ENCODE measurements at places on chromosomes 13 and 19. TPM values are rescaled to one million over a fixed set of nuclear protein-coding genes. Genes with fewer than 3 reads are reported as not detected.

CGB8 gene
- not detected for total RNA-seq

DNA sequence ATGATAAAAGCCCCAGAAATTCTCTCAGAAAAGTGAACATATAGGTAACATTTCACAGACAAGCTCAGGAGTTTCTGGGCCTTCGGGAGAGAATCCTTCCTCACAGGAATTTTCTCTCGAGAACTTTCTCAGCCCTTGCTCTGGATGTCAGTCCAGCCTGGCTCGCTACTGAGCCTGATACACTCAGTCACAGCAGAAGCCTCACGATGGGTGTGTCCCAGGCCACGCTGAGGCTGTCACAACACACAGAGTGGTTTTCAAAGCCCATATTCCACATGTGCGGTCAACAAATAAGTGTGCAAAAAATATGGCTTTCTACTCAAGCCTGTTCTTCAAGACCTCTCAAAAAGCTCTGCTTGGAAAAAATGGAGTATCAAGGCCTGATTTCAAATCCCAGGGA, 31.5 kb upstream of the MEDAG start:
- no peak for DNase-seq

DNA sequence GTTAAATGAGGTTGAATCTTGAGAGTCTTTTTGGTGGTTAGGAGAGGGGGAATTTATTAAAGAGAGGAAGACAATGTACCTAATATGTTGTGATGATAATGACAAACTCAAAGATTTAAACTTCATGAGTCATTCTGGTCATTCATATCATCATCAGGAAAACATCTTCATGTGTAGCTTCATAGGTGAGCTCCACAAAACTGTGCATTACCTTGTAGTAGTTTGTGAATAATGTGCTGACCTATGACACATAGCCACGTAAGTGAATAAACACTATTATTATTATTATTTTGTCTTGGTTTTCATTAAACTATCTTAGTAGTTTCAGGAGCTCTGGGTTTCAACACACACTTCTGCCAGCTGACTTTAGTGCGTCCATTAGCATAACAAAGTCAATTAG, 997 bp upstream of the GPC6 start:
- no peak for DNase-seq

- DNase-seq = peak; percentile 16
Measured at GRCh38 chr13:100098445-100099116, 9.7 kb downstream of the PCCA start.

KEAP1 gene
- total RNA-seq = 103 TPM

- no peak for DNase-seq
Measured at GRCh38 chr19:48986211-48986610, 6.9 kb downstream of the GYS1 start.

GRCh38 chr19:48279747-48280146, 9.9 kb downstream of the ZNF114 start:
- no peak for DNase-seq

- DNase-seq = no peak
Measured at GRCh38 chr19:10868872-10869547, 2.3 kb upstream of the CARM1 start.

- peak; percentile 4 for DNase-seq
Measured at GRCh38 chr13:26186995-26187394, 35.1 kb downstream of the RNF6 start.

DNA sequence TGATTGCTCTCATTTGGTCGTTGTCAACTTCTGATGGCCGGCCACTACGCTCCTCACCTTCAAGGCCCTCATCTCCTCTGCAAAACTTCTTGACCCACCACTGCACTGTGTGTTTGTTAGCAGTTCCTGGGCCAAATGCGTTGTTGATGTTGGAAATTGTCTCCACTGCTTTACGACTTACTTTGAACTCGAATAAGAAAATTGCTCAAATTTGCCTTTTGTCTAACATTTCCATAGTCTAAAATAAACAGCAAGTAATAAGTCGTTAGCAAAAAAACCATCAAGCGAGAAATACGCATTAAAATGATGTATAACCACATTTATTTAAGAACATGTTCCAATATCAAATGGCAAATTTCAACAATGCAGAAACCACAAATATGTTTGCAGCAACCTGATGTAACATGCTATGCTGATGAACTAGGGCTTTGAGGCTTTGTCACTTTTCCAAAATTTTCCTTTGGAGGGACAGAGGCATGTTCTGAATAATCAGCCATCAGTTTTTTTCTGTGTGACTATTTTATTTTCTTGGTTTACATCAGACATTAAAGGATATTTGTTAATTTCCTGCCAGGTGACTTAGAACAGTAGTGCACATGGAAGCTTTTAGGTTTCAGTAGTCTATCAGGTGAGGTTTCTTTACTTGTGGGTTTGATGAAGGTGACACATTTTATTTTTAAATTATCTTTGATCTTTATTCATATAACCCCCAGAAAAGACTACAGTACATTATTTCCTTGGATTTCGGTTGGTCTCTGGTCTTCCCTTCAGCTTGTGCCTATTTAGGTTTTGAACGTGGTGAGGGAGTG, 74.7 kb upstream of the TEX29 start:
- peak; percentile 95 for DNase-seq

- DNase-seq = peak; percentile 89
Measured at GRCh38 chr19:33376423-33376822, 2.9 kb downstream of the CEBPG start.

CEBPG gene
- 61.1 TPM for total RNA-seq

GRCh38 chr19:51431124-51431523, 13.7 kb upstream of the SIGLEC10 start:
- no peak for DNase-seq

RASGRP4 gene
- total RNA-seq = not detected

DNA sequence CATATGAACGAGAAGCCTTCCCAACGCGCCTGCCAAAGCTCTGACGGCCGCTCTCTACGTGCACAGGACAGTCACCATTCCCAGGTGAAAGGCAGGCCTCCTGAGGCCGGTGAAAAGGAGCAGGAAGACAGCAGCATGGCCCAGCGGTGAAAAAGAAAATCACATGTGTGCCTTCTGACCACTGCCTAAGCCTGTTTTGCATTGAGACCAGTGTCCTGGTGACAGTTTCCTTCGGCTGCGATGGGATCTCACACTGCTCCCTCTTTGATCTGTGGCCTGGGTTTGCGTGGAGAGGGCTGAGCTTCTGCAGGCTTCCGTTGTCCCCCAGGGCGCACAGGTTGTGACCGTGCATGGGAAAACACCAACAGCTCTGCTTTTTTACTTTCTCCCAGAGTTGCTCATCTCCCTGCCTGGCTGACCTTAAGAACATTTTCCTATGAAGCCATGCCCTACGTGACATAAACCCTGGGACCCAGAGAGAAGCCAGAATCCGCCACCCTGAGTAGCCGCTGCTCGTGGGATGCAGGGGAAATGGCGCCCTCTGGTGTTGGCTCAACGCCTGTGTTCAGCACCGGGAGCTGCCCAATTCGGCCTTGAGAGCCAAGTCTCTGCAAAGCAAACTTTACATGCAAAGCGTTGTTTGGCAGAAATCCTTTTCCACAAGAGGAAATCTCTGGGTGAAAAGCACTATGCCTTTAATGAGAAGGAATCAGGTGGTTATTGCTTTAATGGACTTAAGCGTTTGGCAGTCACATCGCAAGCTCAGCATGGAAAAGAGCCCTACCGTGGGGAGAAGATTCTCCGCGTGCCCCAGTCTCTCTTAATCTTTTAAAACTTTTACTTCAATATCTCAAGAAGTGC, 112.2 kb upstream of the GPR12 start:
- DNase-seq = peak; percentile 24

GRCh38 chr13:27170221-27170515, 1.4 kb downstream of the USP12 start:
- peak; percentile 79 for DNase-seq

DNA sequence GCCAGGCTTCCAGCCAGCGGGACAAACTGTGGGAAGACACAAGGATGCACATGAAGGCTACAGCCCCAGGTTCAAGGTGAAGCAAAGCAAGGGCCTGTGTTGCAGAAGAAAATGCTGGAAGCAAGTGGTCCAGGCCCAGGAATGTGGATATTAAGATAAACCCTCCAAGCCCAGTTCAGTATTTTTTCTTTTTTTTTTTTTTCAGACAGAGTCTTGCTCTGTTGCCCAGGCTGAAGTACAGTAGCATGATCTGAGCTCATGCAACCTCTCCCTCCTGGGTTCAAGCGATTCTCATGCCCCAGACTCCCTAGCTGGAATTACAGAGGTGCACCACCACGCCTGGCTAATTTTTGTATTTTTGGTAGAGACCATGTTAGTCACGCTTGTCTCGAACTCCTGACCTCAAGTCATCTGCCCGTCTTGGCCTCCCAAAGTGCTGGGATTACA, 4.4 kb downstream of the PRDX2 start:
- no peak for DNase-seq

DNA sequence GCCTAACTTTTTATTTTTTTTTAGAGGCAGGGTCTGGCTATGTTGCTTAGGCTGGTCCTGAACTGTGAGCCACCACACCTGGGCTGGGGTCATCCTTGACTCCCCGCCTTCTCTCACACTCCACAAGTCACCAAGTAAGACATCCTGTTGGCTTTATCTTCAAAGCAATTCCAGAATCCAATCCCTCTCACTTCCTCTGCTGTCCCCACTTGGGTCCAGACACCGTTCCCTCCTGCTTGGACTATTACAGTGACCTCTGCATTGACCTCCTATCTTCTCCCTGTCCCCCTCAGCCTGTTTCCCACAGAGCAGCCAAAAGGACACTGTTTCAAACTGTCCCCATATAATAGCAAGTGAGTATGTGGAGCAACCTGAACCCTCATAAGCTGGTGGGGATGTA, 4.7 kb upstream of the GNG8 start:
- no peak for DNase-seq

CNOT3 gene
- total RNA-seq = 10.4 TPM

DNA sequence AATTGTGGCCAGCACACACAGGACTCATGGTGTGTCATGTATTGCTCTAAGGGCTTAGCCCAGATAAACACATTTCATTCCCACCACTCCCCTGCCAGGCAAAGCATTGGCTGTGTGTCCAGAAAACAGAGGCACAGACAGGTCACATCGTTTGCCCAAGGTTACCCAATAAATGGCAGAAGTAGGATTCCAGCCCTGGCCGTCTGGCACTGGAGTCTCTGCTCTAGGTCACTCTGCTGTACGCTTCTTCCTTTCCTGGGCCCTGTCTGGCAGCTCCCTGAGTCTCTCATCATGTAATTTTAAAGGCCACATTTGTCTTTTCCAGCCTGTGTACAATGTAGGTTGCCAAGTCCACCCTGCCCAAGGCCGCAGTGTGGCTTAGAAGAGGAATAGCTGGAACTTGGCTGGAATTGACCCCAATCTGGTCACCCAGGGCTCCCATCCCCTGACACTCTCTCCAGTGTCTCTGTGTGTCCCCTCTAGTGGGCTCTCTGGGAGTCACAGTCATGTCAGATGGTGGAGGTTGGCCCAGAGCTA, 264.5 kb upstream of the TSHZ3 start:
- DNase-seq = no peak
